Panc1 (cell line): ENCODE measurements at places on chromosomes 6 and 20. TPM values are rescaled to one million over a fixed set of nuclear protein-coding genes. Genes with fewer than 3 reads are reported as not detected.

CFAP206 gene
- total RNA-seq, result 2.4 TPM

DNA sequence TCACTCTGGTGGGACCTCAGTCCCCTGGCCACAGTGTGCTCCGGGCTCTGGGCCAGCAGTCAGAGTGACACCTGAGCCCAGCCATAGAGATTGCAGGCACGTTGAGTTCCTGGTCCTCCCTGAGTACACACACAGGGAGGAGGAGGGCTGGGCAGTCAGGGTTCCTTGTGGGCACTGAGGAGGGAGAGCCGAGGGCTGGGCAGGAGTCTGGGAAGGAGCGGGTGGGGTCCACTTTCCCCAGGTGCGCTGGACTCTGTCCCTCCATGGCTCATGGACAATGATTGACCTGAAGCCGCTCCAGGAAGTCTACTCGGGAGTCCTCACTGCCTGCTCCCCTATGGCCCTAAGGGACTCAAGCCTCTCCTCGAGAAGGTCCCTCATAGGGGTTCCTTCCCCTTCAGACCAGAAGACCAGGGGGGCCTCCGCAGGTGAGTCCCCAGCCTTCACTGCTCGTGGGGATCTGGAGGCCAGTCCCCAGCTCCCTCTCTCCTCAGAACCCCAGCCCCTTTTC, 1.1 kb downstream of the SLC44A4 start:
- peak overlapping the region; percentile 77 for H3K27ac ChIP-seq
- H3K27me3 ChIP-seq, result no peaks in the 10 kb centered on the region
- peaks cover 37% of the 10 kb centered on the region for H3K4me1 ChIP-seq
- no peaks in the 10 kb centered on the region for H3K36me3 ChIP-seq
- H3K4me3 ChIP-seq, result no peak overlapping the region

- no peaks in the 10 kb centered on the region for H3K4me1 ChIP-seq
- no peaks in the 10 kb centered on the region for H3K27me3 ChIP-seq
- no peaks in the 10 kb centered on the region for H3K36me3 ChIP-seq
These were observed 8.1 kb upstream of the SERPINB9 start for GRCh38 chr6:2911171-2911570.

DNA sequence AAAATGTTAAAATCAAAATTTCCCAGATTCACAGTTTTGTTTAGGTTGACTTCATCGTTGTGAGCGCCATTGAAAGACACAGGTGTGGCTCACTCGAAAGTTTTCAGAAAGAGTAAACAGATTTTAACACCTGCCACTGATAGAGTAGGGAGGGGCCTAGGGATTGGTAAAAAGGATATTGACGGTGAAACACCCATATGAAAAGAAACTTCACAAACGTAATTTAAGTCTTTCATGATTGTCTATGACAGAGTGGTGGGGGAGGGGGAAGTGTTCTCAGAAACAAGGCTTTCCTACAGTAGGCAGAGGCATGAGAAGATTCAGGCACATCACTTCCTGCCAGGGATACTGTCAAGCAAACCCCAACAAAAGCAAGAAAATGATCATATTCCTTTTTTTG, 101.4 kb downstream of the PERP start:
- peaks cover 56% of the 10 kb centered on the region for H3K4me1 ChIP-seq
- H3K4me3 ChIP-seq, result no peak overlapping the region
- H3K27ac ChIP-seq, result peak overlapping the region; percentile 74

DNA sequence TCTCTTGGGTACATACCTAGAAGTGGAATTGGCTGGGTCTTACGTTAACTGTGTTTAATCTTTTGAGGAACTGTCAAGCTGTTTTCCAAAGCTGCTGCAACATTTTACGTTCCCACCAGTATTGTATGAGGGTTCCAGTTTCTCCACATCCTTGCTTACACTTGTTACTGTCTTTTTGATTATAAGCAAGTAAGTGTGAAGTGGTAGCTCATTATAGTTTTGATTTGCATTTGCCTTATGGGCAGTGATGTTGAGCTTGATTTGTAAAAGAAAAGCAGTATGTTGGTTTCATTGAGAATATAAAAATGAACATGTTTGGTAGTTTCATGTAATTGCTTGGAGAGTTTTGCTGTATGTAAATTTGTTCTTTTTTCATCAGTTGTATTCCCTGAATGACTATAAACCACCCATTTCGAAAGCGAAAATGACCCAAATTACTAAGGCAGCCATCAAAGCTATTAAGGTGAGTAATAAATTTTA, 40.4 kb downstream of the SCAF8 start:
- no peaks in the 10 kb centered on the region for H3K36me3 ChIP-seq
- H3K4me1 ChIP-seq, result no peaks in the 10 kb centered on the region
- no peak overlapping the region for H3K27ac ChIP-seq
- no peaks in the 10 kb centered on the region for H3K27me3 ChIP-seq

GRCh38 chr20:10315138-10315537, 96.5 kb downstream of the SNAP25 start:
- H3K36me3 ChIP-seq, result no peaks in the 10 kb centered on the region
- DNase-seq, result no peak
- no peaks in the 10 kb centered on the region; the same call in 1 of the 2 replicates for H3K27me3 ChIP-seq

NMBR gene
- not detected for total RNA-seq

DNA sequence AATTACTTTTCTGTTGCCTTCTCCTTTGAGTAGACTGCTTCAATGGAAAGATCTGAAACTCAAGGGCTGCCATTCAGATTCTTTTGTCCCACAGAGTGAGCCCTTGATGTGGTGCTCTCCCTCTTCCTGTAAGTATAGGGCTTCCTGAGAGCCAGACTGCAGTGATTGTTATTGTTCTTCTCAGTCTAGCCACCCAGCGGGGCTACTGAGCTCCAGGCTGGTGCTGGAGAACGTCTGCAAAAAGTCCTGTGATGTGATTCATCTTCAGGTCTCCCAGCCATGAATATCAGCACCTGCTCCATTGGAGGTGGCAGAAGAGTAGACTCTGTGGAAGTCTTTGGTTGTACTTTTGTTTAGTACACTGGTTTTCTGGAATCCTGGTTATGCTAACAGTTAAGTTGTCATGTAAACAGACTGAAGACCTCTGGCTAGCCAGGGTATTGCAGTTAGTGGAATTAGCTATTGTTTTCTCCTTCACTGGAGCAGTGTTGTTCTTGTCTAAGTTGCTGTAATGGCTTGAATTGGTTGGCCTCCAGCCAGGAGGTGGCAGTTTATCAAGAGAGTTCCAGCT, 240.9 kb downstream of the COL12A1 start:
- H3K27me3 ChIP-seq, result no peaks in the 10 kb centered on the region
- H3K27ac ChIP-seq, result no peak overlapping the region
- no peak overlapping the region for H3K4me3 ChIP-seq
